ENCODE measurements at places on chromosomes 6 and 20. TPM values are rescaled to one million over a fixed set of nuclear protein-coding genes. Genes with fewer than 3 reads are reported as not detected.

The RAB44 gene
- not detected for total RNA-seq

The DEFB124 gene
- total RNA-seq = not detected

The DNMT3B gene
- total RNA-seq = 4.2 TPM

The NRN1 gene
- total RNA-seq = 83.3 TPM

The SLC16A10 gene
- total RNA-seq = 20.1 TPM

Data from diencephalon (tissue), 1 donor.